Stimulated activated CD4-positive, alpha-beta T cell treated with anti-CD3 and anti-CD28 coated beads, TNF-alpha, amount 100 ng/mL, for 1 hour (primary cell): ENCODE measurements at places on chromosomes 12 and 14.

- DNase-seq, result no peak
These were observed 181.0 kb downstream of the KTN1 start for GRCh38 chr14:55760789-55761566.

- DNase-seq, result no peak
These were observed 31.5 kb upstream of the SLCO1B3 start for GRCh38 chr12:20778969-20779368.

- no peak for DNase-seq
These were observed 479.8 kb downstream of the ZFP36L1 start for GRCh38 chr14:68312884-68313610.

DNA sequence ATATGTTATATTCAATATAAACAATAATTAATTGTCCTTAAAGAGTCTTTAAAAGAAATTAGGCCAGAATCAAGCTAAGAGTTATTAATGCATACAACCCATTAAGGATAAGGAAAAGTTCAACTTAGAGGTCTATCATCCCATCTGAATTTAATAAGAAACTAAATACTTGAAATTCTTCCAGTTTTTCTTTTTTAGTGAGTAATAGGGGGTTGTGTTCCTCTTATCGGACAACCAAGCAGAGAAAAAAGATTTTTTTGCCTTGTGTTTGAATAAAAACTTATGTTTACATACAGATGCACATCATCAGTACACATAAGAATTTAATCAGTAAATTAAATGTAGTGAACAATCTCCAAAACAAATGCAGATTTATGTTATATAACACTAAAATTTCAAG is 32.5 kb downstream of the PAWR start:
- no peak for DNase-seq

GRCh38 chr12:54538136-54538700 is 11.2 kb upstream of the PDE1B start:
- no peak for DNase-seq
